Dermis lymphatic vessel endothelial cell (primary cell): ENCODE measurements at places on chromosomes 2 and 18. TPM values are rescaled to one million over a fixed set of nuclear protein-coding genes. Genes with fewer than 3 reads are reported as not detected.

Gene CTNNA2
- total RNA-seq = not detected in 2 replicates

Gene NOSTRIN
- 0.09 and 0.22 TPM in 2 replicates for total RNA-seq

Gene ALS2
- 19.1 and 20.4 TPM in 2 replicates for total RNA-seq

Gene DSG2
- 6.2 and 15.0 TPM in 2 replicates for total RNA-seq

Gene TMEM182
- total RNA-seq = 0.22 and 1.0 TPM in 2 replicates

Gene CFAP65
- not detected in 2 replicates for total RNA-seq

Gene APCDD1
- total RNA-seq = 0.11 TPM in 1 of 2 replicates, not detected in the other

Gene HTR2B
- total RNA-seq = 1.5 TPM in 2 replicates

Gene TCF23
- not detected in 2 replicates for total RNA-seq

Gene C2orf15
- 0.11 and 0.26 TPM in 2 replicates for total RNA-seq

Gene PRKAG3
- not detected in 2 replicates for total RNA-seq

Gene ANKRD29
- 2.5 and 6.2 TPM in 2 replicates for total RNA-seq

Gene ADI1
- 59.2 and 61.3 TPM in 2 replicates for total RNA-seq

Gene MARCO
- total RNA-seq = not detected in 2 replicates

Gene ALPG
- total RNA-seq = not detected in 2 replicates

Gene SLC30A3
- total RNA-seq = 6.3 and 21.2 TPM in 2 replicates

Gene CLEC4F
- total RNA-seq = 0.11 and 0.17 TPM in 2 replicates

Gene AOX1
- total RNA-seq = 0.43 and 1.5 TPM in 2 replicates

Gene FAM237A
- total RNA-seq = not detected in 2 replicates

Gene AQP12A
- not detected in 2 replicates for total RNA-seq

Gene LOXL3
- total RNA-seq = 0.87 and 1.2 TPM in 2 replicates

Gene CRYGC
- not detected in 2 replicates for total RNA-seq

Gene TFCP2L1
- not detected in 2 replicates for total RNA-seq

Gene NETO1
- total RNA-seq = not detected in 2 replicates

Gene CNDP1
- not detected in 2 replicates for total RNA-seq

Gene EGR4
- under 0.01 TPM in 1 of 2 replicates, not detected in the other for total RNA-seq

Gene HOXD13
- under 0.01 TPM in 1 of 2 replicates, not detected in the other for total RNA-seq

Gene SOX11
- total RNA-seq = not detected in 2 replicates

Gene DTNB
- 4.0 and 5.7 TPM in 2 replicates for total RNA-seq

Gene RAD51AP2
- not detected in 2 replicates for total RNA-seq

Gene HRH4
- total RNA-seq = not detected in 2 replicates

Gene ATOH8
- 16.5 and 36.4 TPM in 2 replicates for total RNA-seq

Gene LONRF2
- under 0.01 TPM in 2 replicates for total RNA-seq

Gene SEPTIN10
- 122 and 146 TPM in 2 replicates for total RNA-seq

Gene SCN9A
- 0.54 and 0.86 TPM in 2 replicates for total RNA-seq

Gene CCDC85A
- 0.69 and 1.5 TPM in 2 replicates for total RNA-seq

Gene ALLC
- not detected in 2 replicates for total RNA-seq

Gene KLHL30
- under 0.01 TPM in 1 of 2 replicates, not detected in the other for total RNA-seq
